Epithelial cell of umbilical artery (primary cell): ENCODE measurements at places on chromosomes 16 and 17. TPM values are rescaled to one million over a fixed set of nuclear protein-coding genes. Genes with fewer than 3 reads are reported as not detected.

Gene KCNJ2
- total RNA-seq = 17.5 and 21.4 TPM in 2 replicates

Gene ARL2BP
- 78.0 and 120 TPM in 2 replicates for total RNA-seq

Gene ZNF594
- 1.6 and 5.0 TPM in 2 replicates for total RNA-seq

Gene CA7
- total RNA-seq = not detected in 2 replicates

Gene SLC6A2
- not detected in 2 replicates for total RNA-seq

Gene ZNF597
- total RNA-seq = 1.9 and 2.6 TPM in 2 replicates

Gene GLTPD2
- total RNA-seq = not detected in 2 replicates
